ENCODE measurements at places on chromosomes 13 and 19.

- no peak for DNase-seq
Measured at GRCh38 chr19:13337181-13337580, 169.1 kb downstream of the CACNA1A start.

DNA sequence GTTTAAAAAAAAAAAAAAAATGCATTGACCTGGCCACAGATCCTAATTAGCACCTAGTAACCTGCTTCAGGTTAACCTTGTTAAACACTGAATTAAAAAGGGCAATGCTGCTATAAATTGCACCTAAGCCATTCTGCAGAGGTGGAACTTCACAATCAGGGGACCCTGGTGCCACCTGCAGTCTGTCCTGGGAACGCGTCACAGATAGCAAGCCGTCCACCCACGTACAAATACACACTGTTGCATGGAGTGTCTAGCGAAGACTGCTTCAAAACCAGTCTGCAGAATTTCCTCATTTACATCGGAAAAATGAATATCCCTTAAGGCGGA, 169.3 kb downstream of the COL4A1 start:
- peak; percentile 56 for DNase-seq

GRCh38 chr13:45691251-45691650, 10.9 kb upstream of the CBY2 start:
- DNase-seq = no peak

- no peak for DNase-seq
Measured at GRCh38 chr13:20177049-20177831, 15.5 kb downstream of the GJB2 start.

DNA sequence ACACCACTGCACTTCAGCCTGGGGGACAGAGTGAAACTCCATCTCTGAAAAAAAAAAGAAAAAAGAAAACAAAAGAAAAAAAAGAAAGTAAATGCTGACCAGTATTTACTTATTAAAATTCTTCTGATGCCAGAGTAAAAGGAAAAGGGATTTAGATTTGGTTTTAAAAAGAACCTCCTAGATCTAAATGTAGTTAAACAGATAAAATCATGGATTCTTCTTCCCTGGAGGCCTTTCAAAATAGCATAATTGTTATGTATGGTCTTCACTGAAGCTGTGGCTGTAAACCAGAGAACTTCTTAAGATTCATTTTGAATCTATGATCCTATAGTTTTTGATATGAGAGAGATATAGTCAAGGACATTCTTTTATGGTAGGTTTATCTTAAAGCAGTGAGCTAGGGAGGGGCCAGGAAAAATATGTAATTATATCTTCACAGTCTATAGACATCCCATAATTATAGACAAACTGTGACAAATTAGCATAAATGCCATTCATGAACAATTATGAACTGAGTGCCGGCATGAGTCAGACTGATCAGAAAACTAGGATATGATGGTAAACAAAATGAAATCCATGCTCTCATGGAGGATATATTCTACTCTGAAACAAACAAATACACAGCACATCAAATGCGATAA, 14.9 kb upstream of the STK24 start:
- DNase-seq = no peak

- no peak for DNase-seq
Measured at GRCh38 chr13:29567411-29567810, 28.1 kb downstream of the SLC7A1 start.

DNA sequence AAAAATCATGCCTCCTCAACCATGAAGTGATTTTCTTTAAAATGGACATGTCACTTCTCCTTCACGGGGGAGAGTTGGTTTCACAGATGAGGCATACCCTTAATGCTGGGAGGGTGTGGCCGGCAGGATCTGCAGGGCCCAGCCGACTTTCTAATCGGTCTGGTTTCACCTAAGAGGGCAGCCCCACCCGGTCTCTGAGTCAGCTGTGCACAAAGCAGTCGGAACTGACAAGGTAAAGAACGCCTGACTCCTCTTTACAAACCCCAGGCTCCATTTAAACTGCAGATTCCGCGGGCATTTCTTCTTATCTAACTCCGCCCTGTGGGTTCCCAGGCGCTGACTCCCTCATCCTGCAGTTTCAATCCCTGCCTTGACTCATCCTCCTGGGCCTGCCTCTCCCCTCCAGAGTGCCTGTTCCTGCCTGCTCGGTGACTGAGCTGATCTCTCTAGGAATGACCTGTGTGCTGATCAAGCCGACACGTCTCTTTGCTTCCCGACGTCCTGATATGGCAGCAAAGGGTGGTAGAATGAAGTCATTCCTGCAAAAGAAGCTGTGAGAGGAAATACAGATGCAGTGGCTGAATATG, 63.4 kb downstream of the EFNB2 start:
- peak; percentile 96 for DNase-seq

DNA sequence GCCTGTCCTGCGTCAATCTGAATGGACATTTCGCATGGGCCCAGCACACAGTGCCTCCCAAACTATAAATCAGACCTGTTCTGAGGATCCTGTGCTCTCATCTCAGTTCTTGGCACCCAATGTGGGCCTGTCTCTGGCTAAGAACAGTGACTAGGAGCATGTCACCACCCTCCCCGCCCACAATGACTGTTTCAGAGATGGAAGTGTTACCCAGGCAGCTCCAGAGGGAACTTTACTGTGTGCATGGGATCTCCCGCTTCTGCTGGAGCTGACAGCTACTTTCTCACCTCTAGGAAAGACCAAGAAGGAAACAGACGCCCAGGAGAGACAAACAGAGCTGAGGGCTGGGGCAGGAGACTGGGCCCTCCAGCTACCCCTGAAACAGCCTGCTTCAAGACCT, 45.0 kb downstream of the KCTD15 start:
- no peak for DNase-seq

GRCh38 chr13:41019011-41019487, at the start of gene ELF1:
Gene ELF1 (minus strand): TSS chr13:41019316. CDS start chr13:40982054, 37,262 bp downstream.
- DNase-seq = peak; percentile 48

DNA sequence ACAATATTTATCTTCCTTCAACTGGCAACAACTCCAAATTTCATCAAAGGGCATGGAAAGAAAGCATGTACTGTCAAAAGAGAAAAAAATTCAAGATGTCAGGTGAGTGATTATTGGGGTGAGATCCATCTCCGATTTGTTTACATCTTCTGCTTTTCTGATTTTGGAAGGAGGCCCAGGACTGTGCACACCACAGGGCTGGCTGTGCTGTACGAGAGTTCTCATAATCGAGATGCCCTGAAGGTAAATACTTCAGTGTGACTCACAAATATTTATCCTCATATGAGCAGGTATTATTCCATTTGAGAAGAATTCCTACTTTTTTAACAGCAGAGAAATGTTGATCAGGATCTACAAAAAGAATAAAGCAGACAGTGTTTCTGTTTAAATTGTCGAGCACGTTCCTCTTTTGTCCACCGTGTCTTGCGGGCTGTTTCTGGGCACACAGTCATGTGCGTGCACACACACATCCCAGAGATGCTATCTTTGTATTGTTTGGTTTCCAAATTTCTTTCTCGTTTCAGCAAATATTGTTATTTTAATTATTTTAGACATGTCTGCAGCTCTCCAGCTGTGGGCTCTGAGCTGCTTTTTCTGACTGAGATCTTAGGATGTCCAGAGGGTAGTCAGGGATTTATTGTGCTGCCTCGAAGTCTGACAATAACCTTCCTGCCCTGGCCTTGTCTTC, 103.8 kb downstream of the KL start:
- no peak for DNase-seq

- DNase-seq = no peak
Measured at GRCh38 chr19:32354345-32354744, 8.9 kb downstream of the ZNF507 start.

- no peak for DNase-seq
Measured at GRCh38 chr19:51364200-51365106, 1.7 kb downstream of the ETFB start.

DNA sequence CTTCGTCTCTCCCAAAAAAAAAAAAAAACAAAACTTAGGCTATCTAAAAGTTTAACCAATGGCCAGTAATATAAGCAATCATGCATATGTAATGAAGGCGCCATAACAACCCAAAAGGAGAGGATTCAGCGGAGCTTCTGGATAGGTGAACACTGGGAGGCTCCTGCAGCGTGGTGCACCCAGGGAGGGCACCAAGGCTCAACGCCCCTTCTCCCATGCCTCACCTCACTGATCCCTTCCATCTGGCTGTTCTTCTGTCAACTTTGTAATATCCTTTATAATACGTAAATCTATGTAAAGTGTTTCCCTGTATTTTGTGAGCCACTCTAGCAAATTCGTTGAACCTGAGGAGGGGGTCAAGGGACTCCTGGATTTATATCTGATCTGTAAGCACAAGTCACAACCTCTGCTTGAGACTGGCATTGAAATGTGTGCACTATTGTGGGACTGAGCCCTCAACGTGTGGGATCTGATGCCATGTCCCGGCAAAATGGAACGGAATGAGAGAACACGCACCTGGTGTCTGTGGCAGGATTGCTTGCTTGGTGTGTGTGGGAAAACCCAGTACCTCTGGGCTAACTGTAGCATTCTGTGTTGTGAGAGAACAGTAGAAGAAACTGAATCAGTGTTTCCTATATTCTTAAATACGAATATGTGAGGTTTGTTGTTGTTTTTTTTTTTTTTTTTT, 521 bp upstream of the ZNF665 start:
- DNase-seq = no peak

DNA sequence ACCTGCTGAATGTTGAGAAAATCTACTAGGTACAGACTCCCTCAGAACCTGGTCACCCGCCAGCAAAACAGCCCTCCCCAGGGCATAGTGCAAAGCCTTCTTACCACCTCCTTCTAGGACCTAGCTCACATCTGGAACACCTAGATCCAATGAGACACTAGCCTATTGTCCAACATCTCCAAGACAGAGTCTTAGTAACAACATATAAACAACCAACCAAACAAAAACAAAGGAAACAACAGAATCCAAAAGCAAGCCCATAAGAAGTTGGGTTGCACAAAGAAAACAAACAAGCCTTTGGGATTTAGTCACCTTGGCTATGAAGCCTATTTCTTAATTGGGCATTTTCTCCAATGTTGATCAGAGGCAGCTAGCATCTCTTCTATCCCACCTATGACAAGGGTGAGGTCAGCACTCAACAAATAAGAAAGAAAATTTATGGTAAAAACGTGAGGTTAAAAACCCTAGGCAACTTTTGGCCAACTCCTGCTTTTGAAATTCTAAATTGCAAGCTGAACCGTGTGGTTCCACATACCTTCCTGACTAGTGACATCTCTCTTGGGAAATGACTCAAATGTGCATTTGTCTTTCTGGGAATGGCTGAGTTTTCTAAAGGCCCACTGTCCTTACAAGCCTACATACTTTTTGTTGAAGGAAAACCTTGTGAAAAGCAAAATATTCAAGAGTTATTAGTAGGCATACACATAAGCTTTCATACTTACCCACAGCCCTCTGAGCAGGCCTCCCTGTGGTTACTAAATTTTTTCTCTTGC, 66.7 kb downstream of the FAM216B start:
- DNase-seq = peak; percentile 49

GRCh38 chr13:110156301-110157049, 150.5 kb downstream of the COL4A1 start:
- DNase-seq = no peak

GRCh38 chr13:73722120-73722519, 412.1 kb downstream of the KLF12 start:
- DNase-seq = peak; percentile 75

- peak; percentile 35 for DNase-seq
Measured at GRCh38 chr13:28637714-28638355, 21.1 kb upstream of the POMP start.

DNA sequence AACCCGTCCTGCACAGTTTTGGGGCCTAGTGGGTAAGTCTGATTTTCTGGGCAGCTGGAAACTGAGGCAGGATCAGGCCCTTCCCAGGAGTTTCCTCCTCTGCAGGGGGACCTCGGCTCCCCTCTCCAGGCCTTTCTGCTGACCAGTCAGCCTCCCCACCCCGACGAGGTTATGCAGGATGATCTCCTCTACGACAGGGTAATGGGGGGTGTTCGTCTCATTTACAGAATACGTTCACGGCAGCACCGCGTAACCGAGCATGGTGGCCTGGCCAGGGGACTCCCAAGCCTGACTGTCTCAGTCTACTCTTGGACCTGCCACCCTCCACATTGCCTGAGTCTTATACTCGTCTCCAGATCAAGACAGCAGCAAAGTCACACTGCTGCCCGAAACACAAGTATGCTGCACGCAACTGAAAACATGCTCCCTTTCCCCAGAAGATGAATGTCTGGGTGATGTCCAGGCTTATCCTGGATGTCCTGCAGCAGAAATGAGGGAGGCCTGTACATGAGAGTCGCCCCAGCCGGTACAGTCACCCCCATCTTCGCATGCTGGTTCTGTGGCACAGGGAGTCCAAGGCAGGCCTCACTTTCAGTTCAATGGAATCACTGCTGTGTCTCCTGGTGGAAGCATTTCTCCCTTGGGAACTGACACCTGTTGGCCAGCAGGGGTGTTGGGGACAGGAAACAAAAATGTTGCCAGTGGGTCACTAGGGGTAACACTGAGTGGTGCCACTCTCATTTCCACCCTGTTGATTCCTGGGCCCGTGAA, 120.8 kb downstream of the SOX1 start:
- DNase-seq = no peak

DNA sequence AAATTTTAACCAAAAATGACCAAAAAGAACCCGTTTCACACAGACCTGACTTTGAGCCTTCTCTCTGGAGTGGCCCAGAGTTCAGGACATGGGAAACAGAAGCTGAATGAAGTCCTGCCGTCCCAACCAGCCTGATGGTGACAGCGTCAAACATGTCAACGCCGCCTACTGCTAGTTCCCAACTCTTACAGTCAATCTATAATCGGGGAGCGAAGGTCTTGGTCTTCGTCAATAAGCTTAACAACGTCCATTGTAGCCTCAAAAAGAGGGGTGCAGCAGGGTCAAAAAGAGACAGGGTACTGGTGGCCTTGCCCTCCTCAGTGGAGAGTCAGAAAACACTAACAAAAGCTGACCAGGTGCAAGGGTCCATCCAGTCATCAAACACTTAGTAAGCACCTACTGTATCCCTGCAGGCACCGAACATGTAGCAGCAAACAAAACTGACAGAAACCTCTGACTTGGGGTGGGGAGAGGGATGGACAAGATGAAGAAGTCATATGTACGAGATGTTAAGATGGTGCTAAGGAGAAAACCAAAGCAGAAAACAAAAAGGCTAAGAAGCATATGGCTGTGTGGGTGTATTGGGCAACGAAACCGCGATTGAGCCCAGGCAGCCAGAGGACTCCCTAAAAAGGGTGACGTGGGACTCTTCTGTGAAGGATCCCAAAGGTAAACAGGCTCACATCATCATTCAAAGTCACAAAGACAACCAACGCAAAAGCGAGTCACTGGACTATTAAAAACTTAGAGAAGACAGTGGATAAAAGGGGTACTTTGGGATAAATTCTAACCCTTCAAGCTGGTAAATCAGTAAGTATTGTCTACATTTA, 12.0 kb downstream of the MLLT1 start:
- no peak for DNase-seq
